ENCODE measurements at places on chromosomes 12 and 14. TPM values are rescaled to one million over a fixed set of nuclear protein-coding genes. Genes with fewer than 3 reads are reported as not detected.

PAWR gene
- 48.0 TPM for total RNA-seq

APOF gene
- not detected for total RNA-seq

TMEM179 gene
- not detected for total RNA-seq

MYO1H gene
- not detected for total RNA-seq
